ENCODE measurements at places on chromosomes 5 and 9. TPM values are rescaled to one million over a fixed set of nuclear protein-coding genes. Genes with fewer than 3 reads are reported as not detected.

The SLC36A3 gene
- not detected for polyA plus RNA-seq

The PCDHB4 gene
- polyA plus RNA-seq = 0.10 TPM

The ALDH1A1 gene
- polyA plus RNA-seq = 73.4 TPM

The PCA3 gene
- polyA plus RNA-seq = 0.86 TPM

The ACER2 gene
- polyA plus RNA-seq = 5.2 TPM

The NEURL1B gene
- polyA plus RNA-seq = 0.44 TPM

The CDO1 gene
- 1.1 TPM for polyA plus RNA-seq

The FABP6 gene
- not detected for polyA plus RNA-seq

DNA sequence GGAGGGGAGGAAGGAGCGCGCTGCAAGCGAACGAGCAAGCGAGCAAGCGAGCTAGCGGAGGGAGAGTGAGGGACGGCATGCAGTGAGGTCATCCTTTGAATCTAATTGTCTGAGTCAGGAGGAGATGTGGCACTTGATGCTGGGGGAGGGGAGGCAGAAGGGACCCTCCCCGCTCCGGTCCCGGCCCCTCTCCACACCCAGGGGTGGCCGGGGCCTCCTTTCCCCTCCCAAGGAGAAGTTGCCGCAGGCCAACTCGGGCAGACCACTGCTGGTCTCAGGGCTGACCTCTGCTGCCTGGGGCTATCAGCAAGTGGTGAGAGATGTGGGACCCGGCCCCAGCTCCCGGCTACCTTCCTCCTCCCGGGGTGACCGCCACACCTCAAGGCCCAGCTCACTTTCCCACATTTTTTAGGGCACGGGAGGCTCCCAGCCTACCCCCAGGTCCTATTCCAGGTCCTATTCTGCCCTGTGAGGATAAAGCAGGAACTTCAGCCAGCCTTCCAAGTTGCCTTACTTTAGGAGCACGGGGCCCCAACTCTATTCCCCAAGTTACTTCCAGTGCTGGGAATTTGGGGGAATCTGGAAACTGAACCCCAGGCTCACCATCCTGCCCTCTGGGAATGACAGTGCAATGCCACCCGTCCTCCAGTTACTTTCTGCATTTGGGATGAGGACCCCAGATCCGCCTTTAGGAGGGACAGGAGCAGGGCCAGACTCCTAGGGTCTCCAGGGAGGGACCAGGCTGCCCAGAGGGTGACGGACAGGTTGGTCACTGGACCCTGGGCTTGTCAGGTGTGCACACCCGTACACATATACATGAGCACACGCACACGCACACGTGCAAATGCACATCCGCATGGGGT, 11.1 kb downstream of the CNTFR start:
- DNase-seq = peak; percentile 28

DNA sequence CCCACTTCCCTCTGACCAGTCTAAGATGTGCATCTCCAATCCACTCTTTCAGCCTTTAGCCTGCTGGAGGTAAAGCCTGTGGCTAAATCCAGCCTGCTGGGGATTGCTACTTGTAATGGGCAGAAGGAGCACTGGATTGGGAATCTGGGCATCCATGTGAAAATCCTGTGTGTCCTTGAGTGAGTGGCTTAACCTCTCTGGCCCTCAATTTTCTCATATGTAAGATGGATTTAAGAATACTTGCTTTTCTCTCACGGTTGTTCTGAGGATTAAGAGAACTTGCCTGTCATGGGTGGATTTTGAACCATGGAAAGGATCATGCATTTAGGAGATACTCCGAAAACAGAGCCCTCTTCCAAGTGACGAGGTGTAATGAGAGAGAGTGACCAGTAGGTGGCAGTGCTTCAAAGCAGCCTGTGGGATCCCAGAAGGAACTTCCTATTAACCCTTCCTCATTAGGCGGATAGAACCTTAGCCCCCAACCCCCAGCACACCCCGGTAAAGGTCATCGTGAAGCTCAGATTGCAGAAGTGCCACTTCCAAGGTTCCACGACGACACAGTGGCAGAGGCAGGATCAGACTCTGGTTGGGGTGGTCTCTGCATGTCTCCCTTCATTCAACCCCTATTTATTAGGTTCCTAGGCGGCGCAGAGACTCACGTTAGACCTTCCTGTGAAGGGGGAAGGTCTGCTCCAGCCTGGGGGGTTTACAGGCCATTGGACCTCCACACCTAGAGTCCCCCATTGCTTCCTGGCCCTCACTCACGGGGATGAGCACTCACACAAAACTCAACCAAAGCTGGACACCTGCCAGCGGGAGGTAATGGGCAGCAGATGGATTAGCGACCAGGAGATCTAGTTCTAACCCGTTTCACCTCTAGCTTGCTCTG, 68.7 kb upstream of the ZNF618 start:
- DNase-seq = peak; percentile 73

DNA sequence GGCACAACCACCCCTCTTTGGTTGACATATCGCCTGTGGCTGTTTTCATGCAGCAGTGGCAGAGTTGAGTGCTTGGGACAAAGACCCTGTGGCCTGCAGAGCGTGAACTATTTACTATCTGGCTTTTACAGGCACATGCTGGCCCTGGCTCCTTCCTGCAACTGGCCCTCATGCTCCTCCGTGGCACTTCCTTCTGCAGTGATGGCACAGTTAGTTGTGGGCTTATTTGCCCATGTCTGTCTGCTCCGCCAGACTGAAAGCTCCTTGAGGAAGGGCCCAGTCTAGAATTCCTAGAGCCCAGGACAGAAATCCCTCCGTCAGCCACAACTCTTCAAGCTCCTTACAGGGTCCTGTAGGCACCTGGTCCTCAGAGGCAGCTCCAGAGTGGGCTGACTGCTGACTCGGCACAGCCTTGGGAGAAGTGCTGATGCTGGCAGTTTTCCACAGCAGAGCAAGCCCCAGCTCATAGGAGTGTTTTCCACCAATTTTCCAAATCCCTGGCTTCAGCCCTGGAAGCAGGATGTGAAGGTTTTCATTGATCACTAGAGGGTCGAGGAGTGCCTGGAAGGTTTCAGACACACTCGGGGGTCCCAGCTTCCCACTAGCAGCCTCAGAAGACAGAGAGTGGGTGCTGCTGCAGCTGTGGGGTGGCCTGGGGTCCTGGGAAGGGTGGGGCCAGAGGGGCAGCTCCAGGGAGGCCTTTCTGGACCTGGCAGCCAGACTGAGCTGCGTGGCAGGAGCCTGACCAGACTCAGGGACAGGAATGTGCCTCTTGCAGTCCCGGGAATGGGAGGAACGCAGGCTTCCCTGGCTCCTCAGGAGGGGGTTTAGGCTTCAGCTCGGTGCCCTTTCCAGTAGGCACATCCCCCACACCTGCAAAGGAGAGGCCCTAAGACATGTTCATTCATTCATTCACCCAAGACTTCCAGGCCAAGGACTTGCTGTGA, 56.5 kb upstream of the ANGPTL2 start:
- peak; percentile 53 for DNase-seq

- no peak for DNase-seq
Observed at GRCh38 chr5:77768978-77769377, 7.2 kb downstream of the TBCA start.

- no peak for DNase-seq
Observed at GRCh38 chr9:74771262-74771585, 116.5 kb downstream of the TRPM6 start.

DNA sequence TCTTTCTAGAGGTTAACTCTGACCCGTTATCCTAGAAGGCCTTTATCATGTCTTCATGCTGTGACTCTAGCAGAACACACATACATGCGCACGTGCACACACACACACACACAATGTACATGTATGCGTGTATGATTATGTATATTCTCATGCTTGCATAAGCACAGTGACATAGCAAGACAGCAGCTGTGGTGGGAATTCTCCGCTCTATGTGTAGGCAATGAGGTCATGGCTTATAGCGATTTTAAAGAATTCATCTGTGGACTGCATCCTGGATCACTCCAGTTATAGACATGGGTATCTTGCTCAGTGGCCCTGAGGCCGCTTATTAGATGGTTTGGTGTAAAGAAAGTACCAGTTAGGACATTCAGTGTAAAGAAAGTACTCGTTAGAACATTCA, 106.2 kb downstream of the FBXL7 start:
- peak; percentile 66 for DNase-seq

GRCh38 chr5:154483654-154484392, 5.8 kb upstream of the HAND1 start:
- no peak for DNase-seq

GRCh38 chr9:4781408-4781807, 11.3 kb upstream of the RCL1 start:
- DNase-seq = no peak

DNA sequence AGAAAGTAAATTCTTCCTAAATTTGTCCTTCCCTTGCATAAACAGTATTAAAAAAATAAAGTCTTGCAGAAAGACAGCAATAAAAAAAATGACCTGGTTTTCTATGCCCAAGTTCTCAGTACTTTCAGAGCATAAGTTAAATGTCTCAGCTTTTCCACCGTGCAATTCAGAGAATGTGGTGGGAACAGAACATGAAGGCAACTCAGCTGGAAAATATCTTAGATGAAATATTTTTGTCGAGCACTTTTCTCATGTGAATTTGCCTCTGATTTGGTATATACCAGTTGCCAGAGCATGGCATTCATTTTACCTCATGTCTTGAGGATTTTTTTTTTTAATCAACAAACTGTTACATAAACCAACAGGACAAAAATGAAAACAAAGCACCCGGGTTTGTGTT, 176.1 kb downstream of the CETN3 start:
- no peak for DNase-seq

- no peak for DNase-seq
Observed at GRCh38 chr5:68464424-68464823, 248.9 kb downstream of the PIK3R1 start.

DNA sequence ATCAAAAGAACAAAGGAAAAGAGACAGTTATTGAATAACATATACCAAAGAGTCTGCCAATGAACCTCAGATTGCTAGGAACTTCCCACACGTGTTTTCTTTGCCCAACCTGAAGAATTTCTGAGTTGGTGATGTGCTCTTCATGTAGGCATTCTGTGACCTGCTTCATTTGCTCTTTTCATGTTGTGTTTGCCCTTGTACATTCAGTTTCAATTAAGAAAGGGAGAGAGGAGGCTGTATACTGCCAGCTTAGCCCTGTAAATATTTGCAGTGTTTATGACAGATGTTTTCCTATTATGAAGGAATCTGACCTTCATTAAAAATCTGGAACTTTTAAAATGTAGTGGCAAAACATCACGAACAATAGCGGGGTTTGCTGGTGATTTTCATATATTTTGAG, 168.5 kb downstream of the GAS1 start:
- DNase-seq = no peak

DNA sequence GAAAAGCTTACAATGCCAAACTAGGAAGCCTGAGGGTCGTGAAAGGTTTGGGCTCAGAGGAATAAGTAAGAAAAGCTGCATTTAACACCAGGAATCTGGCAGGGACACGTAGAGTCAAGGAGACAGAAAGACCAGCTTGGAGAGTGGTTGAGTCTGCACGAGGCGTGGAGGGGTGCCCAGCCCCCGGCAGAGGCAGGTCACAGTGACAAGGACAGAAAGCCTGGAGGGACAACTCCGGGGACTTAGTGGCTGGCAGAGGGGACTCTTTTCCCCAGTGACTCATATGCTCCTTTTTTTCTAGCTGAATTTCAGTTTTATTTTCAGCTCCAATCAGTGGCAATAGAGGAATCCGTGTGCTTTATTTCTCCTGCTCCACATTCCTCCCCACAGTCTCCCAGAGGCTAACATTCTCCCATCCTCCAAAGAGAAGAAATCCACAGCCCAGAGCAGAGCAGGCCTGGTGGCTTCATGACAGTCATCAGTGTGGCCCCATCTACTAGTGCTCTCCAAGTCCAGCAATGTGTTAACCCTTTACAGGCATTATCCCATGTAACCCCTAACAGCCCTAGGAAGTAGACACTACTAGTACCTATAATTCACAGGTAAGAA, 80.7 kb downstream of the KCNIP1 start:
- no peak for DNase-seq

GRCh38 chr5:127595484-127596368, 53.2 kb upstream of the CTXN3 start:
- DNase-seq = no peak

DNA sequence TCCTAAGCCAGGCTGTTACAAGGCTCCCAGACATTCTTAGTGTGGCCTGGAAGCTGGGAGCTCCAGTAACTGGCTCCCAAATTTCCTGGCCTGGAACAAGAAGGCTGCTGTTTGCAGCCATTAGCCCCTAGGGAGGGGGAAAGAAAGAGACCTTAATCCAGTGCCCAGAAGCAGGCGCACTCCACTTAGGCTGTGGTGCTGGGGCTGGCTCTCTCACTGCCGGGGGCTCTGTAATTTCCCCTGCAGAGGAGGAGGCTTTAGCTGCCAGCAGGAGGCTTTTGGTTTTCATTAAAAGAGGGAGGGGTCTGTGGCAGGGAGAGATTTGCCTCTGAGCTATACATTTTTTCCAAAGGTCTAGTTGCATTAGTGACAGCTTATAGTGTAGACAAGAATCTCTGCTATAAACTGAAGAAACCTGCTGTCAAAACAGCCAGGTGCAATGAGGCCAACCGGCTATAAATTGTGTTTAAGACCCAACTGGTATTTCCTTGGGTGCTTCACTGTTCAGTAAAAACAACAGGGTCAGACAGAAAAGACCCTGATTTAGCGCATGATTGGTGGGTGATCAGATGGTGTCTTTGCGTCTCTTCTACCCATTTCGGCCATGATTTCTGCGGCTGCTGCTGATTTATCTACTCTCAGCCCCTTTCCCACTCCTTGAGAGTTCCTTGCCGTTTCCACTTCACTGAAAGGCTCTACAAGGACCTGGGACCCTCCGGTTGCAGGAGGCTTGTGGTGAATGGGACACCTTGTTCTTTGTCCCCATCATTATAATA, 254.6 kb downstream of the AOPEP start:
- DNase-seq = no peak

DNA sequence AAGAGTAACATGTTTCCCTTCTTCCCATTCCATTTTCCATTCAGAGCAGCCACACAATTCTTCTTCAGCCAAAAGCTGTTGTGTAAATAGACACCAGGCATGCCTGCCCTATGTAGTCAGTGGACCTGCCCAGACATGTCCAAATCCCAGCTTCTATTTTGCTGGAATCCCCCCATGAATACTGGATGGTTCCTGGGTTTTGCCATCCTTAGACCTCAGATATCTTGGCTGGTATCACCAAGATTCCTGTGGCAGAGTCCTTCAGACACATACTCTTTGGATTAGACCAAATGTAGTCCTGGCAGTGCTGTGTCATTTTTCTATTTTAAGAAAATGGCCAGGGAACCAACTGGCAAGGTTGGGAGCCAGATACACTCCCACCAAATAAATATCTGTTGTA, 10.3 kb downstream of the FST start:
- peak; percentile 11 for DNase-seq

GRCh38 chr9:21570643-21571275, 88.6 kb upstream of the IFNE start:
- DNase-seq = no peak

GRCh38 chr9:127113191-127113972, 9.1 kb downstream of the ANGPTL2 start:
- DNase-seq = no peak
